A673 (cell line): ENCODE measurements at places on chromosomes 7 and 10.
A peak's percentile ranks its signal among the peaks of the same experiment; 100 is the strongest.

DNA sequence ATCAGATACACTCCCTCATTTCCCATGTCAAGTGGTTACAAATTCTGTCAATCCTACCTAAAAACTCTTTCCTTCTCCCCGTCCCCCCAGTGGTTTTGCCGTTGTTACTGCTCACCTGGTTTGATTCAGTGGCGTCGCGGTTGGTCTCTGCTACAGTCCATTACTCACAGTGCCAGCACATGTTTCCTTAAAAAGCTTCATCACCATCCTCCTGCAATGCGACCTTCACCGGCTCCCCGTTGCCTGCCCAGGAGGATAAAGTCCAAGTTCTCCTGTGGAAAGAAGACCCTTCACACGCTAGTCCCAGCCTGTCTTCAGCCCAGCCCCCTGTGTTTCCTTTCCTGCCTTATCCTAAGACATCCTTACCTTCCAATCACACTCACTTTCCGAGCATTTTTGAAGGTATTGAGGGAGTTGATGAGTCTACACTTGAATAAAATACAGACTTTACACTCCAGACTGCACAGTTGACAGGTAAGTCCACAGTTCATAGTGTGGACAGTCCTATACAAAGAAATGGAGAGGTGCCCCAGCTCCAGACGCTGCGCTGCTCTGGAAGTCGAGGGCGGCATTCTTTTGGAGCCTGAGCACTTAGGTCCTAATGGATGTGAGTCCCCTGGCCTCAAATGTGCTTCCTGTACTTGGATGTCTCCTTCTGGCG, 3.4 kb upstream of the LARP4B start:
- no peak for DNase-seq

GRCh38 chr10:128463991-128464760, 338.0 kb upstream of the MKI67 start:
- peak; percentile 64 for DNase-seq

GRCh38 chr10:86108696-86109095, 257.9 kb downstream of the GRID1 start:
- DNase-seq, result no peak

DNA sequence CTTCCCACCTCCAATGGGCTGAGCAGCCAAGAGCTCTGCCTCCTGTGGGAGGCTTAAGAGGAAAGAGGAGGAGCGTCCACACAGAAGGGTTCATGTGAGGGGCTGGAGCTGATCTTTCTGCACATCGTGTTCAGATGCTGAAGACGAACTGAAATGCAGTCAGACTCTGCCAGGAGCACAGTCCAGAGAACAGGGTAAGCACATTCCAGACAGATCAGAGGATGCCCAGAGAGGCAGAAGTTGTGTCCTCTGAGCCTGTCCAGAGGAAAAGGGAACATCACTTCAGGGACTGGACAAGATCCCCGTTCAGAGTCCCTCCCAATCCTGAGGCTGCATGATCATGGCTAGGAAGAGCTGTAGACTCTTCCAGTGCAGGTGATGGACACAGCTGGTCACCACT, 72.9 kb downstream of the ITIH5 start:
- DNase-seq, result no peak

GRCh38 chr10:5460468-5461202, 38.7 kb downstream of the CALML5 start:
- DNase-seq, result no peak

DNA sequence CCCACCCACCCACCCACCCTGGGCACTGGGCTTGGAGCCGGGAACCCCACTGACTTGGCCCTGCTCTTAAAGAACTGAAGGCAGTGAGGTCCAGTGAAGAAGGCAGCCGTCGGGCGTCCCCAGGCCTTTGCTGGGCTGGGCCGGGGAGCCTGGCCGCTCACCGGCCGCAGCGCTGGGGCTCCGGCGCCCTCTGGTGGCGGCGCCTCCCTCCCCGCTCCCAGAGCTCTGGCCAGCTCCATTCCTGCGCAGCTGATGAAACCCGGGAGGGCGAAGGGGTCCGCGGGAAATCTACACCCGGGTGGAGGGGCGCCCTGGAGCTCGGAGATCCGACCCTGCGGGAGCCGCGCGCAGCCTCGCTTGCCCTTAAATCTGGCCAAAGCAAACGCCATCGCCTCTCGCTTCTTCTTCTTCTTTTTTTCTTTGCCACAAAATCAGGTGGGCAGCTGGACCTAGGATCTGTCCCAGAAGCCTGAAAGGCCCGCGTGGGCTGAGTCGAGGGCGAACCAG, 1.7 kb upstream of the CXCL12 start:
- peak; percentile 49 for DNase-seq

- DNase-seq, result no peak
These were observed 42.6 kb downstream of the TMEM270 start for GRCh38 chr7:73903321-73904218.

DNA sequence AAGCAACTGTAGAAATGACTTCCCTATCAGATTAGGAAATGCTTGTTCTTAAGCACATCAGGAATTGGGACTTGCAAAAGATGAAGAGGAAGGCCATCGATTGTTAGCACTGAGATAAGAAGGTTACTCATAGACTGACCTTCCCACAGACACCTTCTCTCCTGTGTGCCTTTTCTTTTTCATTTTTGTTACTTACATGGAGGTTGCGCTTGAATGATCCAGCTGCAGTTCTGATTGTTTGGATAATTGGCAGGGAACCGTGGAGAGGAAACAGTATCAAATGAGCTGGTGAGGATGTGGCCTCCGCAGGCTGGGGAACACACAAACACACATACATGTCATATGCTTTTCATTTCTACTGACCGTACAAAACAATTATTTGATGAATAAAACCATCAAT, 134.9 kb upstream of the RSU1 start:
- peak; percentile 45 for DNase-seq

DNA sequence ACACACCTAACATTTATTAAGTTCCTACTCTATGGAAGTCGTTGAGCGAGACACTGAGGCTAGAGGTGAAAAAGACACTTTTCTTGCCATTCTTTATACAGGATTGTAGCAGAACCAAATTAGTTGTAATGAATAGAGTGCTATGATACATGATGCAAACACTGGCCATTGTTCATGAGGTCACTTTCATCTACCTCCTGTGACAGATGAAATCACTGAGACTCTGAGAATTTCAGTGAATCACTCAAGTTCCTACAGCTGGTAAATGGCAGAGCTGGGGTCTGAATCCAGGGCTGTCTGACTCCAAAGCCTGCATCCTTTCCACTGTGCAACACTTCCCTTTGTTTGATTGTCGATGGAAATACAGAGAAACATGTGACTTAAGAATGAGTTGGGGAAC, 657.6 kb downstream of the LRMDA start:
- DNase-seq, result no peak

DNA sequence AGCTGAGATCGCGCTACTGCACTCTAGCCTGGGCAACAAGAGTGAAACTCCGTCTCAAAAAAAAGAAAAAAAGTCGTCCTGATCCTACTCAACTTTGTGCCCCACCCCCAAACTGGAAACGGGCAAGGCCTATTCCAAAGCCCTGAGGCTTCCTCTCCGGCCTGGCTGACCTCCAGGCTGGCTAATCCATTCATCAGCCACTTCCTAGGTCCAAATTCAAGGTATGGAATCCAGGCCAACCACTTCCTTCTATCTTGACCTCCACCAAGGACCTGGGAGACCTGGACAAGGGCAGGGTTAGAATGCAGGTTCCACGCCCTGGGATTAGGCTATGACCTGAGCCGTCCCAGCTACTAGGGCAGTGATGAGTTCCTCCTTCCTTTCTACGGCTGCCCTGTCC, 20.4 kb upstream of the EIF4H start:
- DNase-seq, result no peak

DNA sequence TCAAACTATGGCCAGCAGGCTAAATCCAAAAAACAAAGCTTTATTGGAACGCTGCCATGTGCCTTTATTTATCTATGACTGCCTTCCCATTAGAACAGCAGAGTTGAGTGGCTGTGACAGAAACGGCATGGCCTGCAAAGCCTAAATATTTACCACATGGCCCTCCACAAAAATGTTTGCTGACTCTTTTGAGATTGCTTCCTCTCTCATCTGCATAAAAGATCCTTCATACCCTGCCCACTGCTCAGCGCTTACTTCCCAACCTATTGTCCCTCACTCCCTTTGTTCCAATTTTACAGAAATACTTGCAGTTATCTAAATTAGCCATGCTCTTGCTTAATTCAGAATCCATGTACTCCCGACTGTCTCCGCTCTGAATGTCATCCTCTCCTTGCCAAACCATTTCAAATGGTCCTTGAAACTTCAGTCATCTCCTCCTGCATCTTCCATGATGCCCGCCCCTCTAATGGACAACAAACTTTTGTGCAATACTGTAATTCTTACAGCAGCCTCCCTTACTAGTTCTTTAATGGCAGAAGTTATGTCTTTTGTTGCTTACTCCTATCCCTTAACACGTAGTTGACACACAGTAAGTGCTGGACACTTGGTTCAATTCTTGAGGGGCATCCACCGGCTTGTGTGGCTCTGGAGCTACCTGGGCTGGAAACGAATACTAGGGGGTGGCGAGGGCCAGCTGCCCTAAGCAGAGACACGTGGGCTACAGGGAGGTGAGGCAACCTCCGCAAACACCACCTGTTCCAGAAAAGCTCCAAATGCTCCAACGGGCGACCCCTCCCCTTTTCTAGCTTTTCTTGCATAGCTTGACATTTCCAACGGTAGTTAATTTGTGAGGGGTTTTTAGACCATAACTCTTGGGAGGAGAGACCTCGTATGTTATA, 832 bp downstream of the XRCC2 start:
- peak; percentile 74 for DNase-seq

DNA sequence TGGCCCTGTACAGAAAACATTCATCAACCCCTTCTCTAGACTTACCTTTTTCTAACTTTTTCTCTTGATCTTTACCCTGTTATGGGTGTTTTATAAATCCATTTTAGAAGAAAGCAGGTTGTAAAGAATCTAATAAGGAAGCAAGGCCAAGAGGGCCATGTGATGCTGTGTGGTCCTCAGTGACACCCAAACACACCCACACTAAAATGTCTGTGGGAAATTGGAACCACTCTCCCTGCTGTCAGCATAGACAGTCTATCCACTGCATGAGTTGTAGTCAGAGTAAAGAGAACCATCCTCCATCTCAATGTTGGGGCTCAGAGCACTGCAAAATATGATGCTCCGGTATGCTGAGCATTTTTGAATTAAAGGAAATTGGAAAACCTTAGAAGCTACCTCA, 235.5 kb downstream of the SKIDA1 start:
- DNase-seq, result no peak

DNA sequence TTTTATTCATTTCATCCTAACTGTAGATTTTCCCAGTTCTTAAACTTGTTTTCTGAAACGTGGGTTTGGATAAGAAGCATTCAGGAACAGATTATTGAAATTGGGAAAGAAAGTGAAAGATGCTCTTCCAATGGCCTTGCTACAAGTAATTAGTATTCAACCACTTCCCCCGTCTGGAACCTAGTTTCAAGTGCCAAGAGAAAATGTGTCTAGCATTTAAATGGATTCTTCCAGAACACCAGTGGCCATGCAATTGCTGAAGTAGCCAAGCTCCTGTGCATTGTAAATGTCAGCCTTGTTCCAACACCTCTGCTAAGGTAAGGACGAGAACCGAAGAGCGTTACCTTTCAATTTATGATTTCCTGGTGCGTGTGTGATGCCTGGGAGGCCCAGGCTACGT, 68.2 kb downstream of the PFKFB3 start:
- no peak for DNase-seq

GRCh38 chr10:84078771-84079170, 60.5 kb upstream of the GHITM start:
- no peak for DNase-seq

GRCh38 chr7:65239707-65240352, 133.8 kb upstream of the ZNF92 start:
- peak; percentile 22 for DNase-seq

DNA sequence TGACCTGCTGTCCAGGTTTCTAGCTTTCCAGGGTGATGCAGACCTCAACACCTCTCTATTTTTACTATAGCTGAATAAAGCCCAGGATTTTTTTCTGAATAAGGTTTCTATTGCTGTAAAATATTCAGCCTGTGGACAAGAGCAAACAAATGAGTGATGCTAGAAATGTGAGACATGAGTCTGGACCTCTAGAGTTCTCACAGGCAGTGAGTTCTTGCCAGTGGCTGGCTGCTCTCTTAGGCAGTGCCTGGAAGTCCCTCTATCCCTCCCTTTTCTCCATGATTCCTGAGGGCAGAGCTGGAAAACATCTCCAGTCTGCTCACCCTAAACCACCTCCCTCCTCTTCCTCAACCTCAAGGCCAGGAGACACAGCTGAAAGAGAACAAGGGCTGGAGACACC, 793.8 kb upstream of the IGFBP3 start:
- DNase-seq, result no peak

- no peak for DNase-seq
These were observed 110.9 kb downstream of the CCDC7 start for GRCh38 chr10:32556783-32557395.

- DNase-seq, result no peak
These were observed 272.2 kb upstream of the NEBL start for GRCh38 chr10:21169271-21169670.

DNA sequence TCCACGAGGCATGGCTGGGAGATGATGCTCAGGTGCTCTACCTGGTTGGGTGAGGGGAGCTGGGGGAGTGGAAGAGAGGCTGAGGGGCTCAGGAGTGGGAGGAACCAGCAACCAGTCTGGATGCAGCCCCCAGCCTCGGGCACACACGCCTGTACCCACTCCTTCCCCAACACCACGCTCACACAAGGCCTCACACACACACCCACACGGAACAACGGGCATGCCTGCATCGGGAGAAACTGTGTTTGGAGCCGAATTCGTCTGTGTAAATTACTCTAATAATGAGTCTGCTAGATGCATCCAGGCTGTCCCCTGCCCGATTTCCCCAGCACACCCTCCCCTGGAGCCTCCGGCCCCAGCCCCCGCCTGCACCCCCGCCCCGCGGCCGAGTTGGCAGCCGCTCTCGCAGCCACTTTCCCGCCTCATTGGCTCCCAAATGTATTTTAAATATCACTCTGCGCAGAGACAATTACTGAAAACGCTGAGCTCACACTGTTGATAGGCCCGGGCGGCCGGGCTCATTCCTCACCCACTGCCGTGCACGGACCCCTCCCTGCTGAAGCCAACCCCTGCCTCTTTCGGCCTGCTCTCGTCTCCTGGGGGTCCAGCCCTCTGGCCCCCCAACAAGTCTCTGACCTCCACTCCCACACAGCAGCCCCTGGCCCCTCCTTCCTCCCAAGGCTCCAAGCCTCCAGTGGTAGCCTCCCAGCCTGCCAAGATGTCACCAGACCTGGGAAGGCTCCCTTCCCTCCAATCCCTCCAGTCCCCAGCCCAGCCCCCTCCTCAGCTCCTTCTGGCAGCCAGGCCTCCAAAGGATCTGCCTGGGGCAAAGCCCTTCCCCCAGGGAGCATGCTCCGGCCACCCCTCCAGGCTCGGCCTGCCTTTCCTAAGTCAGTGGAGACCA, 11.1 kb downstream of the H2BK1 start:
- no peak for DNase-seq

GRCh38 chr10:865257-865656, 66.2 kb downstream of the LARP4B start:
- no peak for DNase-seq

- DNase-seq, result peak; percentile 91
These were observed 14.3 kb downstream of the MOSPD3 start for GRCh38 chr7:100626530-100627237.

DNA sequence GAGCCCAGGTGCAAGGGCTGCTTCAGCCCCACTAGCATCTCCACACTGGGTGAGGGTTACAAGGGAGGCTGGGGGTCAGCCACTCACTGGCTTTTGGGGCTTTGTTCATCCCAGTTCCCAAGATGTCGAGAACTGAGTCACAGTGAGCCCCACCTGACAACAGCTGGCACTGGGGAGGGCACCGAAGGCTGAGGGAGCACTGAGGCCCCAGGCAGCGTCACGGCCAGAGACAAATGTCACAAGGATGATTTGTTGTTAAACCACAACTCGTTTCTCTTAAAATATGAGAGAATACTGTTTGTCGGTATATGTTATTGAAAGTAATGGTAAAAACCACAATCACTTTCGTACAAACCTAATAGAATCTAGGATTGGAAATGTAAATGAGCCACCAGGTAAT, 219.9 kb downstream of the CELF2 start:
- no peak for DNase-seq
